ENCODE measurements at places on chromosomes 3 and 15. TPM values are rescaled to one million over a fixed set of nuclear protein-coding genes. Genes with fewer than 3 reads are reported as not detected.

GOLGA8S gene
- not detected for total RNA-seq

TYRO3 gene
- 12.7 TPM for total RNA-seq

TRIM71 gene
- total RNA-seq = not detected

ATP2B2 gene
- total RNA-seq = not detected

MYL3 gene
- total RNA-seq = not detected

PYGO1 gene
- total RNA-seq = 3.9 TPM

TMCO5A gene
- total RNA-seq = not detected

GRK7 gene
- total RNA-seq = not detected

CYP8B1 gene
- not detected for total RNA-seq

AP3B2 gene
- not detected for total RNA-seq

PROK2 gene
- not detected for total RNA-seq

COL7A1 gene
- total RNA-seq = 4.4 TPM

MNS1 gene
- 3.2 TPM for total RNA-seq

KLHL40 gene
- total RNA-seq = not detected

GOLGA6L1 gene
- not detected for total RNA-seq

C3orf20 gene
- not detected for total RNA-seq

KATNBL1 gene
- total RNA-seq = 28.0 TPM

SKIL gene
- 13.5 TPM for total RNA-seq

BNC1 gene
- total RNA-seq = 8.7 TPM

CLDN16 gene
- total RNA-seq = 0.35 TPM

SEMA6D gene
- total RNA-seq = 2.9 TPM

SPATA12 gene
- not detected for total RNA-seq

FBXL2 gene
- 13.8 TPM for total RNA-seq

TM4SF1 gene
- 206 TPM for total RNA-seq

LRRC2 gene
- total RNA-seq = not detected

Data from myometrial cell (primary cell).